Fibroblast of lung (primary cell): ENCODE measurements at places on chromosomes 12 and 14. TPM values are rescaled to one million over a fixed set of nuclear protein-coding genes. Genes with fewer than 3 reads are reported as not detected.

Gene SLC41A2
- total RNA-seq: 20.8 and 22.8 TPM in 2 replicates

Gene KLRC2
- total RNA-seq: not detected in 2 replicates

Gene TBC1D30
- 0.26 and 0.66 TPM in 2 replicates for total RNA-seq

Gene AICDA
- total RNA-seq: not detected in 2 replicates

Gene ADCY6
- total RNA-seq: 34.7 and 53.2 TPM in 2 replicates

Gene DLGAP5
- total RNA-seq: 0.77 and 8.1 TPM in 2 replicates

Gene CLEC6A
- not detected in 2 replicates for total RNA-seq

Gene BCL11B
- total RNA-seq: under 0.01 TPM in 2 replicates

Gene ALG10B
- 1.8 and 3.6 TPM in 2 replicates for total RNA-seq

Gene FOXM1
- total RNA-seq: 1.3 and 7.3 TPM in 2 replicates
